ENCODE measurements at places on chromosomes 1 and 21. TPM values are rescaled to one million over a fixed set of nuclear protein-coding genes. Genes with fewer than 3 reads are reported as not detected.

- H3K36me3 ChIP-seq: peaks cover 3% of the 10 kb centered on the region
- no peak overlapping the region for H3K4me3 ChIP-seq
- no peak overlapping the region for H3K27ac ChIP-seq
- no peak for DNase-seq
These were observed 18.1 kb downstream of the DCAF8 start for GRCh38 chr1:160244209-160244608.

Gene MATN1
- not detected for total RNA-seq

- no peak overlapping the region for H3K27ac ChIP-seq
- no peaks in the 10 kb centered on the region for H3K36me3 ChIP-seq
- no peaks in the 10 kb centered on the region for H3K4me1 ChIP-seq
These were observed 233.1 kb upstream of the CSF3R start for GRCh38 chr1:36715797-36716196.

GRCh38 chr1:62753031-62753965, 30.6 kb upstream of the ATG4C start:
- H3K36me3 ChIP-seq: no peaks in the 10 kb centered on the region
- no peaks in the 10 kb centered on the region for H3K4me1 ChIP-seq
- H3K27ac ChIP-seq: no peak overlapping the region
- DNase-seq: no peak
- no peaks in the 10 kb centered on the region for H3K27me3 ChIP-seq

DNA sequence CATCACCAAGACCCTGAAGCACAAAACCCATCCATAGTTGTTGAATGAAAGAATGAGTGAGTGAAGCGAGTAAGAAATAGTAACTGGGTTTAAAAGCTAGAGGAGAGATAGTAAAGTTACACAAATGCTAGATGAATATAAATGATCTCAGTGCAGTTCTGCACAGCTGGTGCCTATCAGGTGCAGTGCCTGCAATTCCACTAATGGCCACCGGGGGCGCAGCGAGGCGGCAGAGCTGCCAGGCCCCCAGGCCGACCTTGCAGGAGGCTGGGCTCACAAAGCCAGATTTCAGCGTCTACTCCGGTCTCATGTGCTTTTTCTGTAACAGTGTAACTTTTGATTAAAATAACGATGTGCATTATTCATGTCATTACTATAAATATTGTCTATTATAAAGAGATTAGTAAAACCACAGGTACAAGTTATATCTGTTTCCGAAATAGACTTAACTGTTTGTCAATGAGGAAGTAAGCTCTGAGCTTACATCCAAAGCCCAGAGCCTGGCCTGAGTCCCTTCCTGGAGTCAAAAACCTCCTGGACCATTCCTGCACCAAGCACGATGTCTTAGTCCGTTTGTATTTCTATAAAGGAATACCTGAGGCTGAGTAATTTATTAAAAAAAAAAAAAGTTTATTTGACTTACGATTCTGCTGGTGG, 477.6 kb downstream of the NPHP4 start:
- no peak overlapping the region for H3K27ac ChIP-seq
- H3K27me3 ChIP-seq: no peaks in the 10 kb centered on the region
- no peak overlapping the region for H3K4me3 ChIP-seq
- no peaks in the 10 kb centered on the region for H3K4me1 ChIP-seq

- no peaks in the 10 kb centered on the region for H3K36me3 ChIP-seq
- no peaks in the 10 kb centered on the region for H3K27me3 ChIP-seq
- no peaks in the 10 kb centered on the region for H3K4me1 ChIP-seq
- no peak overlapping the region for H3K27ac ChIP-seq
- no peak for DNase-seq
- H3K4me3 ChIP-seq: no peak overlapping the region
These were observed 30.0 kb upstream of the OPRD1 start for GRCh38 chr1:28782011-28782410.

DNA sequence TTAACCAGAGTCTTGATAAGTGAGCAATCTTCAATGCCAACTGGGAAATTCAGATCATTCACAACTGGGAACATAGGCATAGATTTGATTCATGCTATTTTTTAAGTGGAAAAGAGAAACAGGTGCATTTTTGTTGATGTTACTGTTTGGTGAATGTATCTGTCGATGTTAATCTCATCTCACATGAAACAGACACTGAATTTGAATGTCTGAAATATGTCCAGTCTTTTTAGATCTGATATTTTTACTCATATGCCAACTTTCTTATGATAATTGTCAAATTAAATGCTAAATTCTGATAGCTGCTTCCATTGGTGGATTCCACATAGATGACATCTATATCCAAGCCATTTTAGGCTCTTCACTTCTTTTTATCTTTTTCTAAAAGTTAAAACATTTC, 213.1 kb downstream of the RYR2 start:
- H3K4me3 ChIP-seq: no peak overlapping the region
- no peaks in the 10 kb centered on the region for H3K4me1 ChIP-seq
- no peaks in the 10 kb centered on the region for H3K27me3 ChIP-seq

DNA sequence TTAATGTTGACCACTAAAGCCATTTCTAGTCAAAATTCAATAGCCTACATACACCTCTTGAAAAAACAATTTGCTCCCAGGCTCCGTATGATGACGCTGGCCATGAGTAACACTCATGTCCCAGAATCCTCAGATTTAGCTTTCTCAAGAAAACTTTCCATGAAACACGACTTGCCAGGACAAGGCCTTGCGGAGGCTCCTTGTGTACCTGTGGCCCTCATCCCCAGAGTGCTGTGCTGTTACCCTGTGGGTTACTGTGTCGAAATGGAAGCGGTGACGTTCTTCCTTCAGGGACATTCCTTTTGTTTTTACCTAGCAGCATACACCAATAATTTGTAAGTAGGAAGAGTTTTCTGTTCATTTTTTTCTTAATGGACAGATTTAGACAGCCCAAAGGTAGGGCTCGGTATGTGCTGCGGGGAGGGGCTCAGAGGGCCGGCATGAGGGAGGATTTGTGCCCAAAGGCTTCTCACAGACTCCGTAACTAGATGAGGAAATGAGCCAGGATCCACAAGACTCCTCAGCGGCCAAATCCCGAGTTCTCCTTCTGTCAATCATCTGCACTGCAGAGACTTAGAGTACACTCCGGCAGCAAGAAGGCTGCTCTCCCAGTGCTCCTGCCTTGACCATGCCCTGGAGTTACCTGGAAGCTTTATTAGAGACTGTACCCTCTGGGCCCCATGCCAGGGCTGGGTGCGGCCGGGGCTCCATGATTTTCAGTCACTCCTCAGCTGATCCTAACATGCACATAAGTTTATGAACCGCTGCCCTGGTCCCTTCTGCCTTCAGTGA, 17.8 kb downstream of the GNG12 start:
- H3K27ac ChIP-seq: no peak overlapping the region
- no peaks in the 10 kb centered on the region for H3K36me3 ChIP-seq
- H3K27me3 ChIP-seq: no peaks in the 10 kb centered on the region
- no peak for DNase-seq
- peaks cover 3% of the 10 kb centered on the region for H3K4me1 ChIP-seq
- no peak overlapping the region for H3K4me3 ChIP-seq

DNA sequence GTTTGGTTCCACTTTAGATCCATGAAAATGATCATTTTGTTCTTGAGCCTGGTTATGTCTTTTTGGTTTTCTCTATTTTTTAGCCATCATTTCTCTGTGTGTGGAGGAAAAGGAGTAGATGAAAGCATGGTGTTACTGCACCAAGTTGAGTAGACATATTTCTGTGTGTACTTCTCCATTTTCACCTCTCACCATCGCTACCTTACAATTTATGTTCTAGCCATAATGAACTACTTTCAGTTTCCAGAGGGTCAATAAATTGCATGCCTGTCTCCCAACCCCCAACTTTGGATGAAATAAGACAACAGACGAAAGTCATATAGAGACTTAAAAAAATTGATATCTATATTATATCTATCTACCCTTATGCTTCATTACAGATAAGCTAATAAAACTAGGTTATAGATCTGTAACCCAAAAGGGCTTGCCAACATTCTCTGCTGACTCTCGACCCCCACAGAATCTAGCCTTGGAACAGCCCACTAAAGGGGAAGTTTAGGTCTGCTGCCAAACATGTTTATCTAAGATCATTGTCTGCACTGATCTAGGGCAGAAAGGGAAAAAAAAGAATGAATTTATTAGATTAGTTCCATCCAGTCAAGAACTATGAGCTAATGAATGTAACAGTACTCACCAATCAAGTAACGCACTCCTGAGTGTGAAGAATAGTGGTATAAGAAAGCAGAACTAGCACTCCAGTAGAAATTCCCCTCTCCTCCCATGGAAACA, 7.5 kb upstream of the MAN1A2 start:
- H3K4me3 ChIP-seq: no peak overlapping the region
- no peaks in the 10 kb centered on the region for H3K36me3 ChIP-seq
- DNase-seq: no peak
- no peaks in the 10 kb centered on the region for H3K27me3 ChIP-seq
- H3K27ac ChIP-seq: no peak overlapping the region

Gene NUAK2
- 1.0 TPM for total RNA-seq

Gene FCRL6
- not detected for total RNA-seq

GRCh38 chr1:97423403-97423802, 497.4 kb downstream of the DPYD start:
- H3K27me3 ChIP-seq: no peaks in the 10 kb centered on the region
- no peaks in the 10 kb centered on the region for H3K36me3 ChIP-seq
- H3K4me3 ChIP-seq: no peak overlapping the region
- no peaks in the 10 kb centered on the region for H3K4me1 ChIP-seq
- no peak for DNase-seq
- no peak overlapping the region for H3K27ac ChIP-seq

GRCh38 chr1:169690489-169690888, 20.9 kb downstream of the SELL start:
- no peaks in the 10 kb centered on the region for H3K36me3 ChIP-seq
- DNase-seq: no peak
- no peak overlapping the region for H3K27ac ChIP-seq
- H3K4me1 ChIP-seq: no peaks in the 10 kb centered on the region

All from fibroblast of lung (primary cell).